Stimulated activated CD8-positive, alpha-beta memory T cell treated with anti-CD3 and anti-CD28 coated beads, Interleukin-4, amount 100 ng/mL, for 4 hours (primary cell): ENCODE measurements at places on chromosomes 16 and 17.

GRCh38 chr17:57067162-57067561, 17.9 kb upstream of the AKAP1 start:
- DNase-seq = no peak

GRCh38 chr17:40086150-40087044, 14.0 kb downstream of the NR1D1 start:
- peak; percentile 47 for DNase-seq

GRCh38 chr16:30721606-30722005, 22.6 kb downstream of the SRCAP start:
- no peak for DNase-seq

DNA sequence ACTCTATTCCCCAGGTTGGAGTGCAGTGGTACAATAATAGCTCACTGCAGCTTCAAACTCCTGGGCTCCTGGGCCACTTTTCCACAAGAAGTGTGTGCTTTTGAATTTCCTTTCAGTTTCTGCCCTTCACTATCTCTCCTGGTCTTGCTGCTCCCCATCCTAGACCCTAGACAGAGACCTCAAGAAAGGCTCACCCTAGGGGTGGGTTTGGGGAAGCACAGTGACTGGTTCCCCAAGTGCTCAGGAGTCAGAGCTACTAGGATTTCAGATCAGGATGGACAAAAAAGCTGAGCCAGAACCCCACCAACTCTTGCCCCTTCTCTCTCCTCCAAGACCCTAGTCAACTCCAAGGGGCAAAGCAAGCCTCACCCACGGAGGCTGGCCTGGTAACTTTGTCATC, 1.6 kb upstream of the SEBOX start:
- DNase-seq = no peak

- no peak for DNase-seq
Observed at GRCh38 chr16:85419503-85420408, 193.4 kb upstream of the GSE1 start.

DNA sequence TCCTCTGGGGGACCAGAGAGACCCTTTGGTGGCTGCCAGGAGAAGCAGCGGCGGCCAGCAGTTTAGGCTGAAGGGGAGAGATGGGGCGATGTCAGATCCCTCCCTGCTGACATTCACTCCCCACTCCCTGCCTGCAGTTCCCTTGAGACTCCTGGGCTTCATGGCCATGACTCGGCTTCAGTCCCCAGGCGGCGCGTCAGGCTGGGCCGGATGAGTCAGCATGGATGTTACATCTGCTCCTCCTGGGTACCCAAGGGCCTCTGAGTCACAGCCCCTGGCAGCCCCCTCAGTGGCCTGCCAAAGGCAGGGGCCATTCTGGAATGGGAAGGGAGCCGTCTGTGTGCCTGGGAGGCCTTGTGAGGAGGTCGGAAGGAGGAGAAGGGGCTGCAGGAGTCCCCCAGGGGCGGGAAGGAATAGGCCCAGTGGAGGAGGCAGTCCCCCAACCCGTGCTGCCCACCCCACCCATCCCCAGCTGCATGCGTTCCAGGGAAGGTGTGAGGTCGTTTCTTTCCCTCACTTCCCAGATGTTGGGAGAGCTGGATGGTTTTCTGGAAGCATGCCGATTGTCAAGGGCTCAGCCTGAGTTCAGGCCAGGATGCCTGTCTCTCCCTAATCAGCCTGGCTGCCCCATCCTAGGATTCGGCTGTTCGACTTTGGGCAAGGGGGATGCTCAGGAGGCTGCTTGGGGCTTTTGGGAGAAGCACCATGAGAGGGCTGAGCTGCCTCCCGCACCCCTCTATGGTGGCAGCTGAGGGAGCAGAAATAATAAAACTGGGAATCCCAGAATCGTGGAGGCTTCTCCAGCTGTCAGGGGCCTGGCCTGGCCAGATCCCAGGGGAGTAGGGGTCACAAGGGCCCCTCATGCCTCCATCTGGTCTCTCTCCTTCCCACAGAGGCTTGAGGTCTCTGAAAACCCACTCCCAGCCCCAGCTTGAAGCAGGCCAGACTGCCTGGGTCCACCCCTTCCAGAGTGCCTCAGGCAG, 9.7 kb downstream of the RHBDL3 start:
- no peak for DNase-seq

DNA sequence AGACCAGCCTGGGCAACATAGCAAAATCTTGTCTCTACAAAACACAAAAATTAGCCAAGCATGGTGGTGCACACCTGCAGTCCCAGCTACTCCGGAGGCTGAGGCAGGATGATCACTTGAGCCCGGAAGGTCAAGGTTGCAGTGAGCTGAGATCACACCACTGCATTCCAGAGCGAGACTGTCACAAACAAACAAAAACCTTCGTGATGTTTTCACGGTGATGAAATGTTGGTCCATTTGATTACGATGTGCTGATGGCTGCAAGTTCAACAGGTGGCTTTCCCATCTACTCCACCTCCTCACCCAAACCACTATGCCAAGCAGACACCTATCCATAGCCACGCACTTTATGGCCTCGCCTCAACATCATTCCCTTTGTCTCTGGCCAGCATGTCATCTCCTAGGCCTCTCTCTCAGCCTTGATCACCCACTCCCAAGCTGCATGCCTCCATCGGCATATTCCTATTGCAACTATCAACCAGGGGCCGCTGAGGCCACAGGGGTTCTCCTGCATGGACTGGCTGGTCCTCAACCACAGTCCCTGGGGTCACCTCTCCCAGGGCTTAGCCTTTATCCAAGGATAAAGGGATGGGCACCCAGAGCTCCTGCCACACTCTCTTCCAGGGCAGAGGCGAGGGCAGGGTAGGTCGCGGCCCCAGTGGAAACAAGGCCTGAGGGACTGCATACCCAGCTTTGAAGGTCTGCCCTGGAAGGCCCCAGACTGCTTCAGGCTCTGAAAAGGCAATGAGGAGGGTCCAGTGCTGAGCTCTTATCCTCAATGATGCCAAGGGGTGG, 17.1 kb upstream of the ALOX15B start:
- no peak for DNase-seq

GRCh38 chr17:81636505-81637288, at the start of the genes NPLOC4 and TSPAN10:
Gene NPLOC4, minus strand, starts transcription at chr17:81637112. Its CDS starts 182 bp downstream, at chr17:81636930.
Gene TSPAN10, plus strand, starts transcription at chr17:81637196. Its CDS starts 5,217 bp downstream, at chr17:81642413.
- DNase-seq = peak; percentile 68

GRCh38 chr16:71693164-71693563, 31.3 kb downstream of the PHLPP2 start:
- DNase-seq = no peak

- DNase-seq = no peak
Observed at GRCh38 chr16:68031951-68032350, 8.9 kb downstream of the DUS2 start.

DNA sequence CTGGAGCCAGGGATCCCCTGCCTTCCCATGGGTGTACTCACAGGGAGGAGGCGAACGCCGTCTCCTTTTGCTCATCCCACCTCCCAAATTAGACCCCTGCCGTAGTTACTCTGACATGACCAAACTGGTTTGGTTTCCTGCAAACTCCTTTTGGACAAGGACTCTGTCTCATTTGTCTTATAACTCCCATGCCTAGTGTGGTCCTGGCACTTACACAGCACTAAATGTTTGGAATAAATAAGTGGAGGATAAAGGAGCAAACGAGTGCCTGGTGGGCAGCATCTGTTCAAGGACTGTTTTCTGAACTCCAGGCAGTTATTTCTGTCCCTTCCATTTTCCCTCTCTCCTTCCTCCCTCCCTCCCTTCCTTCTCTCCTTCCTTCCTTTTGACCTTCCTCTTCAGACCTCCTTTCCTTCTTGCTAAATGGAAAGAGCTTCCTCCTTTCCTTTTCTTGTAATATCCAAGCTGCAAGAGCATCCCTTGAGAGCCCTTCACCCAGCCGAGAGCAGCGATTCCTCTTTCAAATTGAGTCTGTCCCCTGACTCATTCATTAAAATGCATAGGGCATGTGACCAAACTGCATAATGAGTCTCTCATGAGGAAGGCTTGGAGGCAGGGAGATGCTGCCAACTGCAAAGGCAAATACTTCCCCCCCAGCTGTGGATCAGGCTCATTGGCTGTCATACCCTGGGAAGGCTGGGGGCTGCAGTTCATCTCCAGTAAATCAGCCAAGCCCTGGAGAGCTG, 36.8 kb downstream of the CHD9 start:
- no peak for DNase-seq

- no peak for DNase-seq
Observed at GRCh38 chr17:8005967-8006730, 3.7 kb downstream of the GUCY2D start.

GRCh38 chr16:53745086-53745485, 41.1 kb downstream of the FTO start:
- no peak for DNase-seq

DNA sequence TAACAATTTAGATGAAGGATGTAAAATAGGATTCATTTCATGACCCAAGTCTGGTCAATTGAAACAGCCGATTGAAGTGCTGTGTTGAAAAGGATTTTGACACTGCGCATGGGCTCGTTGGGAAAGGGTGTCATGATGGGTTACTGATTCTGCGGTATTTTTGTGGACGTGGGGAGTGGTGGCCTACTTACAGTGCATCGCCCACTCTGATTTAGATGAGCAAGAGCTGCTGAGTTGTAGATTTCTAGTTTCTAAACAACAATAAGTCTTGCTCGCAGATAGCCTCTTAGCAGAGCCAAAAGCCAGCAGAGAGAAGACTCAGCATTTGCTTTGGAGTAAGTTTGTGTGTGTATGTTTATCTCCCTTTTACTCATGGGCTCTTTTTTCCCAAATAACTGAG, 731.0 kb downstream of the MAF start:
- DNase-seq = no peak

DNA sequence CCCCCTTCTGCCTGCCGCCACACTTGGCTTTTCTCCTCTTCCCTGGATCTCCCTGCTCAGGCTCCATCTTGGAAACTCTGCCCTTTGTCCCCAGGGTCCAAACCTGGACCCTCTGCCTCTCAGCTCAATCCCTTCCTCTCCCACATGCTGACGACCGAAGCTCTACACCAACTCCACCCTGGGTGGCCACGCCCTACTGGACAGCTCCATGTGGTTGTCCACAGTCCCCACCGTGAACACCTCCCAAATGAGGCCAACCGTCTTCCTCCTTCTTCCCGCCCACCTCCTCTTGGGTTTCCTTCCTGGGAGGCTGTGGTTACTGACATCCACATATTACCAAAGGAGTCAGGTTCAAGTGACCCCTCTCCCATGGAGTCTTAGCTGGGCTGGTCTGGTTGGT, 22.6 kb upstream of the MLKL start:
- DNase-seq = no peak

DNA sequence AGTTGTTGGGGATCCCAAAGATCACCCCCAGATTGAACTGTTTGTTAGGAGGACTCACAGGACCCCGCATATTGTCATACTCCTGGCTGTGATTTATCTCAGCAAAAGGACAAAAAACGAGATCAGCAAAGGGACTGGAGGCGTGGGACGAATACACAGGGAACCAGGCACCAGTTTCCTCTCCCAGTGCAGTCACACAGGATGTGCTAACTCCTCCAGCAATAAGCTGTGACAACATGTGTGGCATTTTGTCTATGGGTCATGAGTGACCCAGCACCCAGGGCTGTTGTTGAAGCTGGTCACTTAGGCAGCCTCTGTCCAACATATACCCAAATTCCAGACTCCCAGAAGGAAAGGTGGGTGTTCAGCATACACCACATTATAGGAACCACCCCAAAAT, 60.9 kb downstream of the CPPED1 start:
- DNase-seq = no peak

DNA sequence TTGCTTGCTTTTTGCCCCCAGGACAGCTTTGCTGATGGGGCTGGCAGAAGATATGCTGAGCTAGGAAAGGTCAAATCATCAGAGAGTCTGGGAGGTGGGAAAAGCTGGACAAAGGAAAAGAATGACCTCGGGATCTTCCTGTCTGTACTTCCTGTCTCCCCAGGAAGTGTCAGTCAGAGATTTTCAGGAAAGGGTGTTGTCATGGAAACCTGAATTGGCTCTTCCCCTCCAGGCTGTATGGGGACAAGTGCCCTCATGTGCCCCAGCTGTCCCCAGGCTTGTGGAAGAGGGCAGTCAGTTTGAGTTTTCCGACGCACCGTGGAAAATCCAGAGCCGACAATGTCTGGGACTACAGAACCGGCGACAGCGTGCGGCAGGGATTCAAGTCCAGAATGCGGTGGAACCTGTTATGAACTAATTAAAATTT, 122.7 kb upstream of the ZFHX3 start:
- DNase-seq = no peak

DNA sequence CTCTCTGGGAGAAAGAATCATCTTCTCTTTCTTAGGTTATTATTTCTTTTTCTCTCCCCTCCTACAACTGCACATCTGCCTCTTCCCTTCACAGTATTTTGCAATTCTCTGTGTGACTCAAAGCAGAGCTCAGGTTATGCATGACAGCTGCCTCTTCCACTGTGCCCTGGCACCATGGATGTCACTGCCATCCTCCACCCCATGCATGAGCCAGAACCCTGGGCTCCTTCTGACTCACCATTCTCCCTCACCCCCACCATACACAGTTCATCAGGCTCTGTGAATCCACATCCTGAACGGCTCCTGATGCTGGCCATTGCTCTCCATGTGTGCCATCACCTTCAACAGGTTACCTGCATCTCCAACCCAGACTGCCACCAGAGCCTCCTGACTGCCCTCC, 23.9 kb downstream of the CA10 start:
- no peak for DNase-seq

DNA sequence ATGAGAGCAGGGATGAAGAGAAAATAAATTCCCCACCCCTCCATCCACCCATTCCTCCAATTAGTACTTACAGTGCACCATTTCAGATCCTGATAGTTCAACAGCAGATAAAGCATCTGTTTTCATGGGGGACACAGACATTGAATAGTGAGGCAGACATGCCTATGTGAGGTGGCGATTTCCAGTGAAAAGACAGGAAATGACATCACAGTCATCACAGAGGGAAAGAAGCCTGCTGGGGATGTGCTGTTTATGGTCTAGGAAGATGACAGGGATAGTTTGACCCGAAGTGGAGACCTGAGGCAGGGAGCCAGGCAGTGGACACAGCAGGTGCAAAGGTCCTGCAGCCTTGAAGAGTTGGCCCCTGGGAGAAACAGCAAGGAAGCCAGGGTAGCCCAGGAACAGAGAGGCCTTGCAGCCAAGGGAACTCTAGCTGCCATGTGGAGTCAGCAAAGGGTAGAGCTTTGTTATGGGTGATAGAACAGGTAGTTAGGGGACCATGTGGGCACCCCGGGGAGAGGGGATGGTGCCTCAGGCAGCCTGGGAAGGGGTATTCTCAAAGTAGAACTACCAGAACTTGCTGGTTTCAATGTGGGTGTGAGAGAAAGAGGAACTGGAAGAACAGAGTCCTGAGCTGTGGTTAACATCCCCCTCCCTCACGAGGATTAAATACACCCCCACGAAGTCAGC, 256.6 kb downstream of the CPPED1 start:
- DNase-seq = no peak

DNA sequence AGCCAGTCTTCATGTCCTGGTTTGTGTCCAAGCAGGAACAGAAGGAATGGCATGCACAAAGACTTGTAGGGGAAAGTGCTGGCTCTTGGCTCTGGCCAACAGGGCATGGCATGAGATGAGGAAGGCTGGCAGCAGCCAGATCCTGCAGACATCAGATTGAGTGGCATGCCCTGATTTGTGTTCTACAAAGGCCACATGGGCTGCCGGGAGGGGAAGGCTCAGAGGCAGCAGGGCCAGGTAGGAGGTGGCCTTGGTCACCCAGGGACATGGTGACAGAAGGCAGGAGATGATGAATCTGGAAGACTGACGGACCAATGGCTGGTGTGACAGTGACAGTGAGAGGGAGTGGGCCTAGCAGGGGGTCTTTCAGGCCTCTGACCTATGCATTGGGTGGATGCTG, 33.7 kb downstream of the SMPD3 start:
- DNase-seq = no peak

- no peak for DNase-seq
Observed at GRCh38 chr16:78150233-78150632, 50.8 kb downstream of the WWOX start.

GRCh38 chr17:51234162-51234561, 25.7 kb downstream of the MBTD1 start:
- DNase-seq = no peak
